ENCODE measurements at places on chromosomes 16 and 17.
A peak's percentile ranks its signal among the peaks of the same experiment; 100 is the strongest.

GRCh38 chr16:24234737-24235136 lies 21.4 kb upstream of the CACNG3 start:
- no peak for DNase-seq

- DNase-seq: peak; percentile 71
Observed at GRCh38 chr16:66427036-66427860, at the start of gene BEAN1. Gene BEAN1 (plus strand): TSS chr16:66427295. CDS start chr16:66437677, 10,382 bp downstream.

DNA sequence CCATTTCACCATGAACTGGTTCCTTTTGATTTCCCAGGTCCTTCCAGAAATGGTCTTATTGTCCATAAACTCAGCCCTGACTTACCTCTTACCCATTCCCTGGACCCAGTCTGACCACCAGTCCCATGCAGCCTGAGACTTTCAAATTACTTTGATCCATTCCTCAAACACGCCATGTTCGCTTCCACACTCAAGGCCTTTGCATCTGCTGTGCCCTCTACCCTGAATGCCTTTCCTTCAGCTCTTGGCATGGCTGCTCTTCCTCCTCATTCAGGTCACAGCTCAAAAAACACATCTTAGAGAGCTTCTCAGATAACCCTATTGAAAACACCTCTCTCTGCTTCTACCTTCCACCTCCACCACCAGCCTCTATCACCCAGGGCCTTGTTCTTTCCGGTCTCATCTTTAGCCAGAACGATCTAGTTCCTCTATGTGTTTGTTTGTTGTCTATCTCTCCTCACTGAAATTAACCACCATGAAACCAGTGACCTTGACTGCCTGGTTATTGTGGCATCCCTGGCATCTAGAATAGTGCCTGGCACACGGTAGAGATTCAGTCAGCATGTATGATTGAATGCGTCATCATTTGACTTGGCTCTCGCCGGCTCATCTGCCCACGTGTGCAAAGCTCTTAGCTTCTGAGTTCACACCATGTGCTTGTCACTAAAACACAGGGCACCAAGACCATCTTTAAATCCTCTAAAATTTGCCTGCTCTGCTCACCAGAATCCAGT lies 12.8 kb downstream of the CRYM start:
- DNase-seq: no peak

- peak; percentile 85 for DNase-seq
Observed at GRCh38 chr17:78112518-78113471, 15.8 kb downstream of the TMC6 start.

- peak; percentile 61 for DNase-seq
Observed at GRCh38 chr17:17567631-17568030, 23.9 kb downstream of the PEMT start.

DNA sequence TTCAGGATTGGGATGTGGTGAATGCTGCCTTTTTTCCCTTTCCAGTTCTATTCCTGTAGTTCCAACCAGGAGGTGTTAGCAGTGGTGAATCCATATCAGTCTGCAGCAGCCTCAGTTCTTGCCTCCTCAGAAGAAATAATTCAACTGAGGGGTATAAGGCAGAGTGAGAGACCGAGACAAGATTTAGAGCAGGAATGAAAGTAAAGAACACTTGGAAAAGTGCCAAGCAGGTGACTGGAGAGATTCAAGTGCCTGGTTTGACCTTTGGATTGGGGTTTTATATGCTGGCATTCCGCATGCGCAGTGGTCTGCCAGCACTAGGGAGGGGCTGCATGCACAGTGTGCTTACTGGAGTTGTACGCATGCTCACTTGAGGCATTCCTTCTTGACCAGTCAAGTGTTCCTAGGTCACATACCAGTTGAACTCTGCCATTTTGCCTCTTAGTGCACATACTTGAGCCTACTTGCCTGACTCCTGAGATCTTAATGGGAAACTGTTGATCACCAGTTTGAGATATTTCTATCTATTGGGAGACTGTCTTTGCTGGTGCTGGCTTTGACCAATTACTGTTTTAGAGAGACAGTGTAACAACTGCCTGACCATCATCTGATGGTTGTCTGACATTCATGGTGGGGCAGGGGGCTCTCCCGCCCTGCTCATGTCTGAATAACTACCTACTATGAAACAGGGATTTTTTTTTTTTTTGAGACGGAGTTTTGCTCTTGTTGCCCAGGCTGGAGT lies 680 bp upstream of the CCL15 start:
- DNase-seq: peak; percentile 1

- DNase-seq: peak; percentile 96
Observed at GRCh38 chr17:44331249-44331760, 6.7 kb upstream of the SLC25A39 start.

GRCh38 chr17:29331075-29331707 lies 37.2 kb upstream of the NUFIP2 start:
- DNase-seq: no peak

- peak; percentile 70 for DNase-seq
Observed at GRCh38 chr17:60102632-60103096, 23.9 kb upstream of the HEATR6 start.

DNA sequence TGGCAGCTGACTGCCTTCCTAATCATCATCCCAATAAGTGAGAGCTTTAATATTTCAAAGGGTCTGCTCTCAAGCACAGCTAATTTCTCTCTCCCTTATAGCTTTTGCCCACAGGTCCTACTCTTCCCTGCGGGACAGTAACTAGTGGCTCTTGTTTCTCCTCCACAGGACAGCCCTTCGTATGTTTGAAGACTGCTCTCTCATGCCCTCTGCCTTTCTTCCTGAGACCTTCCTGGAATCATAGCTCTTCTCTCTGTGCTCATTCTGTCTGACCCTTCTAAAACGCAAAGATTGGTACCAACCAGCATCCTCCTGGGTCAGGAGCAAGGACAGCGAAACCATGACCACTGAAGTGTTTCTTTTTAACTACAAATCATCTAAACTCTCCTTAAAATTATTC lies 168.9 kb downstream of the GRIN2A start:
- DNase-seq: no peak

DNA sequence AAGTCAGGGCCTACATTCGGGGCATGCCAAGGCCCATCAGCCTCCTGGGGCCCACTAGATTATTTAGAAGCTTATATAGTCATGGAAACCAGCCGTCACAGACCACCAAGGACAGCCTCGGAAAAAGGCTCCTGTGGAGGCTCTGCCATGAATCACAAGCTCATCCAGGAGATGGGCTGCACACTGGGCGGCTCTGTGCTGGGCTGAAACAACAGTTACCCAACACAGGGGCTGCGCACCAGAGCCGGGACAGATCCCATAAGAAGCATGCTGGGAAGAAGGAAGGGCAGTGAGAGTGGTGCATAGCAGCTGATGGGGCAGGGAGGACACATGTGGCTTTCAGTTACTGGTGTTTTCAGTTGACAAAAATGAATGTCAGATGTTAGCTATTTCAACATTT lies 67.7 kb upstream of the GSG1L start:
- no peak for DNase-seq

GRCh38 chr16:89117975-89118289 lies 24.3 kb downstream of the ACSF3 start:
- no peak for DNase-seq

DNA sequence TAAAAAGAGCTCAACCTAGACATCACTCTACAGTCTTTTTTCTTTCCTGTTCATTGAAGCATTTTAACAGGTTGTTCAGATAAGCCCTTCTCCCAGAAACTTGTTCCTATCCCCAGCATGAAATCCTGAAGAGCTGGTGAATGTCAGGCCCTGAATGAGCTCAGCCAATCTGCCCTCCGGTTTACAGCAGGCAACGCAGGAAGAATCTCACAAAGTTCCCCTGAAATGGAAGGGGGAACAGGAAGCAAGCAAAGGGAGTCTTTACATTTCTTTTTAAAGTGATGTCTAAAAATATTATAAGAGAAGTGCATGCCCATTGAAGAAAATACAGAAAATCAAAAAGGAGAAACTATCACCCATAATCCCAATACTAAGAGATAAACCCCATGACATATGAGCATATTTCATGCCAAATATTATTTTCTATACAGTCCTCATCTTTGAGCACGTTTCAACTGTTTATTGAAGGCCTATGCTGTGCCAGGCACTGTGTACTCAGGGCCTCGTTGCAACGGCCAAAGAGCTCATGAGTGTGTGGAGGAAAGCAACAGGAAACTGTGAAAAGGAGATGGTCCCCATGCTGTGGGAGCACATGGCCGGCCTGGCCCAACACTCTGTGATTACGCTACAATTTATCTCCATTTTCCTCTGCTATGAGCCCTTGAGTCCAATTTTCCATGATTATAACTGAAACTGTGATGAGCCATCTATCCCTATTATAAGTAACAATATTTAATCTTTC lies 5.7 kb downstream of the TK2 start:
- DNase-seq: no peak

DNA sequence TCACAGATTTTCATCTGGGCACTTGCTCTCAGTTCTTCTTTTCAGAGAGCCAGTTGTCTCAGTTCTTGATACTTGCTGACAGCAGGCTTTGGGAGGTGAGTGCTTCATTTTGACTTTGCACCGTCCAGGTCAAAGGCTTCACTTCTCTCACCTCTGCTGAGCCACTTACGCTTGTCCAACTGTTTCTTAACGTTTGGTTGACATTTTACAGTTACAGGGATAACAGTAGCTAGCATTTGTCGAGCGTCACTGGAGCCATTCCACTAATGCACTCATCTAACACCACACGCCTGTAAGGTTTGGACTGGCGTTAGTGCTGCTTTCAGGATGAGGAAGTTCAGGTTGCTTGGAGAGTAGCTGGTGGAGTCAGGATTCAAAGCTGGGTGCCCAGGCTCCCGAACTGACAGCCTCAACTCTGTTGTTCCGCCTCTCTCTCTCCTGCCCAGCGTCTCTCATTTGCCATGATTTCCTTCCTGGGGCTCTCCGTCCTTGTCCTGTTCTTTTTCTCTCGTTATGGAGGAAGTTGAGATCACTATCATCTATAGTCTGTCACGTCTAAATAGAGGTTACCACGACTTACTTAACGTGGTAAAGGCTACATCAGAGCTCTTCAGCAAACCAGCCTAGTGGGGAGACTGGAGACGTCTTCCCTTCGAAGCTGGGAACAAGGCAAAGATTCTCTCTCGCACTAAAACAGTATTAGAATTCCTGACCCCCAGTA lies 220.8 kb downstream of the RPTOR start:
- DNase-seq: no peak

- DNase-seq: no peak
Observed at GRCh38 chr16:55876854-55877253, 1.7 kb upstream of the CES5A start.

- DNase-seq: no peak
Observed at GRCh38 chr16:35102780-35103403, 1643.5 kb downstream of the TP53TG3F start.

GRCh38 chr17:74453665-74454196 lies 12.7 kb upstream of the CD300A start:
- DNase-seq: no peak
